ENCODE measurements at places on chromosomes 5 and 9.

- DNase-seq = peak; percentile 56
These were observed 82.5 kb downstream of the PRRT1B start for GRCh38 chr9:131627648-131628458.

GRCh38 chr5:84825606-84826005, 440.9 kb upstream of the EDIL3 start:
- no peak for DNase-seq

DNA sequence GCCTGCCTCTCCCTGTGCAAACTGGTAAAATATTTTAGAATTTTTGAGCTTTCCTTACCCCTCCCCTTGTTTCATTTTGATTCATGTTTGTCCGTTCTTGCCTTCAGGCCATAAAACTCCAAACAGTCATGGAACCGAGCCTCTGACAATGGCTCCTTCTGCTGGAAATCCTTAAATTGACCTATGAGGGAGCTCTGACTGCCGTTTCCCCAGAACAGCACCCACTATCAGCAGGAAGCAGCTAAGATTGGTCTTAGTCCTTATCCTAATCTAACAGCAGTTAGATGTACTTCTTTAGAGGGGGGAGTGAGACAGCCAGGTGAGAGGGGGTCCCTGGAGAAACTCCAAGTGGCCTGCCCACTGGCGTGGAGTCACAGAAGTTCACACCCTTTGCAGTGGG, 106.7 kb downstream of the FAM174A start:
- no peak for DNase-seq

DNA sequence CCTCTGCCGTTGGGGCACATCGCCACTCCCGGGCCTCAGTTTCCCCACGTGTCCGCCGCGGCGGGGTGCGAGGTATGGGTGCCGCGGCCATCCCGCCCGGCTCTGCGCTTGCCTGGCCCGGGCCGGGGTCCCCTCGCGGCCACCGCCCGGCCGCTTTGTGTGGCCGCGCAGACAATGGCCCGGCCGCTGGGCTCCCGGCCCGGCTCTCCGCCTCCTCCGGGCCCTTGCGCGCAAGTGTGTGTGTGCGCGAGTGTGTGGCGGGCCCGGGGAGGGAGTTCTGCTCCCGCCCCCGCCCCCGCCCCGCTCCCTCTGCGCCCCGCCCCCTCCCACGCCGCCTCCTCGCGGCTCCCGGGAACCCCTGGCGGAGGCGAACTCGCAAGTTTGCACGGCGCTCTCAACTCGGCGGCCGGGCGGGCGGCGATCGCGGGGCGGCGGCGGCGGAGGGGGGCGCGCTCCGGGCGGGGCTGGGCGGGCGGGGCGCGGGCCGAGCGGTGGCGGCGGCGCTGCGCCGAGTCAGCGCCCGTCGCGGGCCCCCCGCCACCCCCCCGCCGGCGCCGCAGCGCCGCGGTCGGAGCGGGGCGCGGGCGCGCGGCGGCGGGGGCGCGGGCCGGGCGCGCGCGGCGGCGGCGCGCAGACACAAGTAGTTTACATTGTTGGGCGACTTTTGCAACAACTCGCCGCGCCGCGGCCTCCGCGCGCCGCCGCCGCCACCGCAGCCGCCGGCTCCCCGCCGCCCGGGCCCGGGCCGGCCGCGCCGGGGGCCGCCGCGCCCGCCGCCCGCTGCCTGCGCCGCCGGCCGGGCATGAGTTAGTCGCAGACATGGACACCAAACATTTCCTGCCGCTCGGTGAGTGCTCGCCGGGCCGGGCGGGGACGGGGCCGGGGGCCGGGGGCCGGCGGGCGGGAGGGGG, at the start of gene RXRA:
Gene RXRA (plus strand): TSS at position 643 of the 911 bp plus-strand sequence. CDS start 177 bp downstream, at position 820.
- DNase-seq = peak; percentile 92

DNA sequence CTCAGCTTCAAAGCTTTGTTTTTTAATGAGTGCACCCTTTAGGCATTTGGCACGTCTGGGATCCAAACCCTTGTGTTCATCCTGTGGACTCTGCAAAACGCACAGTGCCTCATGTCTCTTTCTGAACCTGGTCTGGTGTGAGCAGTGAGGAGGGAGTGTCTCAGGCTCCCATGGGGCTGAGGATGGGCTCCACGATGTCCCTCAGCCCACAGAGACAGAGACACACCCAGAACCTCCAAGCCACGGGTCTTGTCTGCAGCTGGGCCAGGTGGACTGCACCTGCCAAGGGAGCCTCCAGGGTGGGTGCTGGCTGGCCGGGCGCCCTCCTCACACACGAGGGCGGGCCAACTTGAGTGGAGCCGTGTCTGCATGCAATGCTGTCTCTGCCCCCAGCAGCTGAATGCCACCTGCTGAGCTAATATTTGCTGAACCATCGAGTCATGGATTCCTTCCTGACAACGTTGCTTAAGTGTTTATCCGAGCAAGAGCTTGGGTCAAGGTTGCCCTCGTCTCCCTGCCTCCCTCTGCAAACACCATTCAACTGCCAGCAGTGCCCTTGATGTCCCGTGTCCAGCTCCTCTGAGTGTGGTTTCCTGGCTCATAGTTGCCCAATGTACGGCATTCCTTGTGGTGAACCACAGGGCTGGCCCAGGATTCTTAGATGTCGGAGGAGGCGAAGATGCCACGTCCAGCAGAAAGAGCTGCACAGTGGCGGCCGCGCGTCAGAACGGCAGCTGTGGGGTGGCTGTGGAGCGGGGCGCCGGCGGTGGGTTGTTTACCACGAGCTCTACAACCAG, 31.4 kb upstream of the LPCAT1 start:
- peak; percentile 82 for DNase-seq

DNA sequence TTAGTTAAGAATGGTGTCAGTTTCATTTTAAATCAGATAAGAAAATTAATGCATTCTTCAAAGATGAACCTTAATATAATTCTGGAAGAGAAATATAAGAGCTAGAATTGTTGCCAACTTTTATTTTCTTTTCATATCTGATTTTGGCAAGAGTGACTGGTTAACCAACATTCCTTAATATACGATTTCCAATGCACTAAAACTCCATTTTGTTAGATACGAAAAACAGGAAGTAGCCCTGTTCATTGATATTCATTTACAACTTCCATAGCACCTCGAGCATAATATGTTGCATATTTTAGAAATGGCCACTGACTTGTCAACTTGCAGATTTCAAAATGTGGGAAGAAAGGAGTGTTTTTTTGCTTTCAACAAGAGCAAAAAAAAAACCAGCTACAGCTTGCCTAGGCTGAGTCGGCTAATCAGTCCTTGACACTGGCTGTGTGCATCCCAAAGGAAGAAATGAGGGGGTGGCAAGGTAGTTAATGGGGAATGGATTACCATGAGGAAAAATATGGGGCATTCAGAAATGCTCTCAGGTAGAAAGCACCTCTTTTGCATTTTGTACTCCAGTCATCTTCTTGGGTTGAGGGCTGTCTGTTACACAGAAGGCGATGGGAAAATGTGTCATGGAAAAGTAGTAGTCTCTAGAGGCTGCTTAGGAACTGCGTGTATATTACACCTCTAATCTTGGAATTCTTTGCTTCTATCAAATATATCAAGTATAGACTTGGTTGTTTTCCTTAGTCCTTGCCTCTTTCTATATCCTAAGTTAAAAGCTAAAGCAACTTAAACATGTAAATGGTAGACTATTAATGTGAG, 3.9 kb downstream of the MAP3K1 start:
- DNase-seq = no peak

GRCh38 chr5:61289669-61290306, 42.3 kb upstream of the ZSWIM6 start:
- no peak for DNase-seq

DNA sequence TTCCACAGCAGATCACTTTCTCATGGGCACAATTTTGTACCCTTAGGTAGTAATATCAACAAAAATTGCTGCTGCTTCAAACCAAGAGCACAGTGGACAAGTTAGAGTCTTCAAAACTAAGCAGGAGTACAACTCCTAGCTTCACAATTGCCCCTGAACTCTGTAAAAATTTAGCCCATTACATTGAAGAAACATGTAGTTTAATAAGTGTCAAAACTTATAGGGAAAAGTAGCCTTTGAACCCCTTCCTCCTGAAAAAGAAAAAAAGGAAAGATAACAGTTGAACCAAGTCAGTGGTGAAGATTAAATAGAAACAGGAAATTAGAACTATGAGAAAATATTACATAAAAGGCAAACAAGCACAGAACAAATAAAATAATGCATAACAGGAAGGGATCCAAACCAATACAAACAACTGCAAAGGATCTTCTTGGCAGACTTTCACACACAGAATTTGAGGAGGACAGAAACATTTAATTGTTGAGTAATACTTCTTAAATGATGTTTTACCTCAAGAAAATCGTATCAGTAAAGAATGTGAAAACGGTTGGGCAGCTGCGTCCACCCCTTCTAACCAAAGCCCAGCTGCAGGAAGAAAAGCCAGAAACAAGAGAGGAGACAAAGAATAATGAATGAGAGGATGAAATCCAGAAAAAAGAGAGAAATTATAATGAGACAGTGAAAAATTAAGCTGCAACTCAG, 636.0 kb downstream of the NR2F1-AS1 start:
- DNase-seq = no peak

- no peak for DNase-seq
These were observed 92.3 kb upstream of the PARP8 start for GRCh38 chr5:50574121-50574520.

DNA sequence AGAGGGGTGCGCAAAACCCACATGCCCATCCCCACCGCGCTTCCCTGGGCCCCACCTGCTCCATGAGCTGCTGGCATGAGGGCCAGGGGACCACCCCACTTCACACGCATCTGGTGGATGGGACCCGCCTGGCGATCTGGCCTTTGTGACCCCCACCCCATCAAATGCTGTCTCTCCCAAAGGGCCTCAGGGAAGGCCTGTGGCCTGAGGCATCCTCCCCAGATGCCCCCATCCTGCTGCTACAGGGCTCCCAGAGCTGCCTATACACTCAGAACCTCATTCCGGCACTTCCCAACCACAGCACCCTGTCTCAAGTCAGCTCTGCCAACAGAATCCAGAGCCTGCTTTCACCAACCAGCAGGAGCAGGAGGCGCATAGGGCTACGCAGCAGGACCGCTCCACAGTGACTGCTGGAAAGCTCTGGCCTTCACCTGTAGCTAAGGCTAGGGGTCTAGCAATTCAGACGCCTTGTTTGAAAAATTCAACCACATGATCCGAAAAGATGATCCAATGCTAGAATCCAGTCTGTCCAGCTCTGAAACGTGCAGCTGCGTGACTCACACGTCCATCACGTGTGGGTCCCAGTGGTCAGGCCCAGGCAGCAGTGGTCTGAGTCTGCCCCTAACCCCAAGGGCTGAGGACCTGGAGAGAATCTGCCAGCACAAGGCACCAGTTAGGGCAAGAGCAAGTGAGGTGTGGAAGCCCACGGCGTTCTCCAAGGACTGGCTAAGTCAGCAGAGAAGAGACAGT, 1.4 kb upstream of the SNAPC4 start:
- no peak for DNase-seq

- DNase-seq = peak; percentile 92
These were observed at the start of gene ACO1 for GRCh38 chr9:32384364-32385151. TSS of gene ACO1 (plus strand) at chr9:32384643. CDS start at chr9:32405507, 20,864 bp downstream.

DNA sequence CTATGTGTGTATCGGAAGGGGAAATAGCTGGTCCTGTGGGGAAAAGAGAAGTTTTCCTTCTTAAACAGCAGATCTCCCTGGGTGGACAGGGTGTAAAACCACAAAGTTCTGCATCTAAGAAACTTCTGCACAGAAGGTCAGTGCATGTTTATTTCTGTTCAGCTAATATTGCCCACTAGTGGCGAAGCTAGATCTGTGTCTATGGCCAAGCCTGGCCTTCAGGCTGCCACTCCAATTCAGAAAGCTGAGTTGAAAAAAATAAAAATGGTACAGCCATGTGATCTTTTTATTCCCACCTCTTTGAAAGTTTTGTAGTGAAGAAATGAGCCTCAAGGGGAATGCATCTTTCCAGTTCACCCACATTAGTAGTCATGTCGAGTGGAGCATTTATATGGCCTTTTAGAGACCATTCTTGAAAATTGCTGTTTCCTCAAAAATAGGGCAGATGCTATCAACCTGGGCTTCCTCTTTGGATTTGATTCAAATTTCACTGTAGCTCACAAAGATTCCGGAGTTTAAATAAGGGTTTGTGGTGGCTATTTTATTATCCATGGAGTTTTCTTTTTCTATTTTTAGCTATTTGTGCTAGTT, 488.0 kb downstream of the PRELID2 start:
- DNase-seq = no peak

GRCh38 chr5:168747987-168748777, 169.0 kb upstream of the PANK3 start:
- no peak for DNase-seq

GRCh38 chr5:35811108-35811741, 45.5 kb upstream of the IL7R start:
- DNase-seq = no peak

- DNase-seq = no peak
These were observed 35.2 kb upstream of the CSNK1G3 start for GRCh38 chr5:123476731-123477130.

GRCh38 chr9:88898039-88898720, 93.1 kb upstream of the S1PR3 start:
- DNase-seq = no peak

DNA sequence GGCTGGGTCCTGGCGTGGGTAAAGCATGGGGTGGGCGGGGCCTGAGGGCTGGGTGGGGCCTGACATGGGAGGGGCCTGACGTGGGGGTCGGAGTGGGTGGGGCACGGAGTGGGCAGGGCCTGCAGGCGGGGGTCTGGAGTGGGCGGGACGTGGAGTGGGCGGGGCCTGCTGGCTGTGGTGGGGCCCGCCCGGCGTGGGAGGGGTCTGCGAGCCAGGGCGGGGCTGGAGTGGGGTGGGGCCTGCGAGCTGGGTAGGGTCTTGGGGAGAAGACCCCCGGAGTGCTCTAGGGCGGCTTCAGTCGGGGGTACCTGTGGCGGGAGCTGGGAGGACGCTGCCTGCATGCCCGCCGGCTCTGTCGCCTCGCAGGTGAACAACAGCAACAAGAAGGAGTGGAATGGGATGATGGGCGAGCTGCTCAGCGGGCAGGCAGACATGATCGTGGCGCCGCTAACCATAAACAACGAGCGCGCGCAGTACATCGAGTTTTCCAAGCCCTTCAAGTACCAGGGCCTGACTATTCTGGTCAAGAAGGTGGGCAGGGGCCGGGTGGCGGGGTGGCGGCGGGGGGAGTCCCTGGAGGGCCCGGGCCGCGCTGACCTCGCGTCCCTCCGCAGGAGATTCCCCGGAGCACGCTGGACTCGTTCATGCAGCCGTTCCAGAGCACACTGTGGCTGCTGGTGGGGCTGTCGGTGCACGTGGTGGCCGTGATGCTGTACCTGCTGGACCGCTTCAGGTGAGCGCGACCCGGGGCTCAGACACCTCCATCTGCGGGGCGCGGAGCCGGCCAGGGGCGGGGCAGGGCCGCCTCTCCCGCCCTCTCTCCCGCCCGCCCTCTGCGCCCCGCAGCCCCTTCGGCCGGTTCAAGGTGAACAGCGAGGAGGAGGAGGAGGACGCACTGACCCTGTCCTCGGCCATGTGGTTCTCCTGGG, 8.0 kb downstream of the LRRC26 start:
- DNase-seq = no peak

DNA sequence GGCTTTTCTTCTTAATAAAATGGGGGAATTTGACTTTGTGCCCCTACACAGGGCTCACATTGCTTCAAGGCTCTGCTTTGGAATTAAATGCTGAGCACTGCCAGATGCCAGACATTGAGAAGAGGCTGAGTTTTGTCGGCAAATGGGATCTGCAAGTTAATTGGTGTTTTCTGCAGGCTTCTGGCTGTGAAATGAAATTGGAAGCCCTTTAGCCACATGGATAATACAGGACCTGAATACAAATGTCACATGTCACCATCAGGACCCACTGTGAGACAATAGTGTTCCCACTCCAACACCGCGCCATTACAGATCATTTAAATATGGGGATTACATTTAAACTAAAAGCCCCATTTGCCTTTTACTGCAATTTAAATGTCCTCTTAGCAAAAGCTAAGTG, 164.4 kb downstream of the ZSWIM6 start:
- DNase-seq = no peak

- no peak for DNase-seq
These were observed 259.5 kb downstream of the GAS1 start for GRCh38 chr9:86687788-86688187.
